ENCODE measurements at places on chromosomes 12 and 14.

- DNase-seq = no peak
Measured at GRCh38 chr12:115232455-115233156, 548.6 kb upstream of the TBX3 start.

GRCh38 chr14:96268431-96269358 is 12.7 kb downstream of the BDKRB1 start:
- DNase-seq = no peak

- DNase-seq = no peak
Measured at GRCh38 chr12:27085654-27086053, 3.3 kb upstream of the C12orf71 start.

GRCh38 chr12:26519462-26519861 is 313.5 kb downstream of the ITPR2 start:
- no peak for DNase-seq

GRCh38 chr12:29971446-29971845 is 187.7 kb upstream of the TMTC1 start:
- no peak for DNase-seq

DNA sequence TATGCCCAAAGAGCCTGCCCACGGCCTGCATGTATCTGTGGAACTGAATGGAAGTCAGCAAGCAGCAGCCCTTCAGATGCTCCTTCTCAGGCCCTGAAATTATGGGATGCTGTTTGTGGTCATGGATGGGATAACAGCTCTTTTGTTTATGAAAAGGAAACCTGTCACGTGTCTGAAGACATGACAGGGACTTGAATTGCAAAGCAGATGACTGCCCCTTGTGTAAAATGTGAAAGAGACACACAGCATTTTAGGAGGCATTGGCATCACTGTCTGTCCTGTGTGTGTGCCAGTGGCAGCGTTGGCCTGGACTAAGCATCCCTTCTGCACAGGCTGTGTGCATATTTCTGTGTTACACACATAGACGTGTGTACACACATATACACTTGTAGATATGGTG is 192.1 kb downstream of the VRK1 start:
- no peak for DNase-seq

DNA sequence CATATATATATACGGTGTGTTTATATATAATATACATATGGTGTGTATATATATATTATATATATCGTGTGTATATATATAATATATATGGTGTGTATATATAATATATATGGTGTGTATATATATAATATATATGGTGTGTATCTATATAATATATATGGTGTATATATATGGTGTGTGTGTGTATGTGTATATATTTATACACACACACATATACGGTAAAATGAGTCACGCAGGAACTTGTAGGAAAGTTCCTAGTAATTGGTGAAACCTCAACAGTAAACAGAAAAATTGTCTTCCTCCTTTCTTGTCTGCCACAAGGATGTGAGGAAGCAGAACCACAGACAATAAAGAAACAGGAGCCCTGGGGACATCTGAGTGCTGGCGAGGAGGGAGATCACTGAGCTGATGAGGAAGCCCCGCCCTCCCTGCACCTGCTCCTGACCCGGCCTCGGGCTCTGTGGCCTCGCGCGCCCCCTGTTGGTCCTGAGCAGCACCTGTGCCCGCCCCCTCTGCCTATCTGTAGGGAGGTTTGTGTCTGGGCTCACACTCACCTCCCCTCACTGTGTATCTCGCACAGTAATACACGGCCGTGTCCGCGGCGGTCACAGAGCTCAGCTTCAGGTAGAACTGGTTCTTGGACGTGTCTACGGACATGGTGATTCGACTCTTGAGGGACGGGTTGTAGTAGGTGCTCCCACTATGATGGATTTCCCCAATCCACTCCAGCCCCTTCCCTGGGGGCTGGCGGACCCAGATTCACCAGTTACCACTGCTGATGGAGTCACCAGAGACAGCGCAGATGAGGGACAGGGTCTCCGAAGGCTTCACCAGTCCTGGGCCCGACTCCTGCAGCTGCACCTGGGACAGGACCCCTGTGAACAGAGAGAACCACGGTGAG is 1079.4 kb downstream of the TMEM121 start:
- DNase-seq = no peak

- DNase-seq = peak; percentile 96
Measured at GRCh38 chr12:132904718-132905328, 17.4 kb upstream of the CHFR start.

DNA sequence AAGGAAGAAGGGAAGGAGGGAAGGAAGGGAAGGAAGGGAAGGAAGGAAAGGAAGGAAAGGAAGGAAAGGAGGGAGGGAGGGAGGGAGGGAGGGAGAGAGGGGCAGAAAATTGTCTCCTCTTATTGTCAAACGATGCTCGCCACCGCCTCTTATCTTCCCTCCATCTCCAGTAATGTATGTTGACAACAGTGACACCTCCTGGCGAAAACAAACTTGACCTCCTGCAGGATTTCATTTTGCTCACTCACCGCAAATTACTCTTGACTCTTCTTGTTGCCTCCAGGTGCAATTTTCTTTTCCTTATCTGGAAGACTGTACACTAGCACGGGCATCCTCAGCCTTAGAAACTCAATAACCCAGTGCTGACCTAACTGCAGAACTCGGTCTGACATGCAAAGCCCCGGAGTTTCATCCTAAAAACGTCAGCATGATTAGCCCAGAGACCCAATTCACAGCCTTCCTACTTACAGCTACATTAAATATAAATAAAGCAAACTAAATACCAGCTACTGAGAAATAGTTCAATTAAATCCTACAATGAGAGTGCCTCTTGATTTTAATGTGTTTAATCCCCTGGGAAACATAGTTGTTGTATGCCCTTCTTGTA is 512.4 kb upstream of the TMPO start:
- DNase-seq = peak; percentile 36

DNA sequence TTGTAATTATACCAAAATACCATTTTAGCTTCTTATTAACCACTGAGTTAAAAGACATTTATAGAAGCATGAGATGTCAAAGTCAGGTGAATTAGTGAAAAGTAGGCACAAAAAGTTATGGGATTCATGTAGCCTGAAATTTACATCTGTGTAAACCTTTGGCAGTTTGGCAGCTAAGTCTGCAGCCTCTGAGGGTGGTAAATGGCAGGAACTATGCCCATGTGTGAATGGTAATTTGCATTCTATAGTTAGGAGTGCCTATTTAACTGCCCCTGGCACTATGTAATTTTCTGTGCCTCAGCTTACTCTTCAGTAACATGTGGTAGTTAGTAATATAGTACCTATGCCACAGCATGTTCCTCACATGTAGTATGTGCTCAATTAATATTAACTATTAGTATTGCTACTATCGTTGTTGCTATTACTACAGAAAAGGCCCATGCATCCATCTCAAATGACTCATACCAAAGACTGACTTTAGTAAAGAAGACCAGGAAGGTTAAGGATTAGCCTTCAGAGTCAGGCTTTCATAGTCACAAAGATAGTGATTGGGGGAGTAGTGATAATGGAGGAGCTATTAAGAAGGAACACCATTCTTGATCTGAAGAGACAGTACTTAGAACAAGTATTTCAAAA is 258.7 kb upstream of the BTG1 start:
- no peak for DNase-seq

DNA sequence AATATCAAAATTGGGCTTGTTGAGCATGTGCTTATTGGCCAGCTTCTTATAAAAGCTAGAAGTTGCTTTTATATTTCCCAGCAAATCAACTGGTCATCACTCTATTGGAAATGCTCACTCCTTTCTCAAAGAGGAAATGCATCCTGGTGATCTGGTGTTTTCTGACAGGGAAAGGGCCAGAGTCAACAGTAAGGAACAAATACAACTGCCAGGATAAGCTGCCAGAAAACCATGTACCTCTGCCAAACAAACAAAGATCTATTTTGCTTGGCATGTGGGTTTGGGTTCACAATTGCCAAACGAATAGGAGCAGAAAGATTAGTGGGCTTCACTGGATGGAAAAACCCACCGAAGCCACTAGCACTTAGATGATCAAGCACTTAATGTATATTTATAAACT is 126.9 kb upstream of the PDZRN4 start:
- DNase-seq = no peak

- DNase-seq = no peak
Measured at GRCh38 chr14:105065280-105066228, at the start of gene GPR132. TSS of gene GPR132 (minus strand) at chr14:105065430. CDS start at chr14:105055420, 10,010 bp downstream.

DNA sequence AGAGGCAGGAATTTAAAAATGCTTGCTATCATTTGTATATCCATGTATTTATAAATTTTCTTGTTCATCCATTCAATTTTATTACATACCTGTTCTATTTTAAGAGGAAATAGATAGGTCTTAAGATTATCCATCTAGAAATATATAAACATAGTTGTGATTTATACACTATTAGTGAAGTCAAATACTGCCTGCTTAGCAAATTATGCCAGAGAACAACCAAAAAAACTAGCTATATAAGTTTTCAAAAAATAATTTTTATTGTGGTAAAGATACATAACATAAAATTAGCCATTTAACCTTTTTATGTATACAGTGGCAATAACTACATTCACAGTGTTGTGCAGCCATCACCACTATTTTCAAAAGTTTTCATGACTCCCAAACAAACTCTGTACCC is 237.3 kb downstream of the NPAS3 start:
- DNase-seq = no peak

DNA sequence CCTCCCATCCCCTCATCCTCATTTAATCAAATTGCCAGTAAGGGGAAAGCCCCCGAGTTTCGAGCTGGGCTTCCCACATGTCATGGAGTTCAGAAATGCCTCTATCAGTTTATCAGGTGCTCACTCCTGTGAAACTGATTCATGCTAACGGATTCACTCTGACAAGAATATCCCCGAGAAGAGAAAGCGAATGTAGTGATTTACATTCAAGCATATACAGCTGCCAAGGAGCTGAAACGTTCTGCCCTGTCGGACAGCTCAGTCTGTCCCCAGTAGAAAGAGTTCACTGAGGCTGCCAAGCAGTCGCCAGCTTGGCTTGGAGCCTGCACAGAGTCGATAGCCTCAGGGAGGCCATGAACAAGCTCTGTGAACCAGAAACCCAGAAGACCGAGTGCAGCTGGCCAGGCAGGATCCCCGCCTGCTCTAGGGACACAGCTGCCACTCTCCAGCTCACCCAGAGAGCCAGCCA is 88.4 kb downstream of the TMCC3 start:
- peak; percentile 21 for DNase-seq

DNA sequence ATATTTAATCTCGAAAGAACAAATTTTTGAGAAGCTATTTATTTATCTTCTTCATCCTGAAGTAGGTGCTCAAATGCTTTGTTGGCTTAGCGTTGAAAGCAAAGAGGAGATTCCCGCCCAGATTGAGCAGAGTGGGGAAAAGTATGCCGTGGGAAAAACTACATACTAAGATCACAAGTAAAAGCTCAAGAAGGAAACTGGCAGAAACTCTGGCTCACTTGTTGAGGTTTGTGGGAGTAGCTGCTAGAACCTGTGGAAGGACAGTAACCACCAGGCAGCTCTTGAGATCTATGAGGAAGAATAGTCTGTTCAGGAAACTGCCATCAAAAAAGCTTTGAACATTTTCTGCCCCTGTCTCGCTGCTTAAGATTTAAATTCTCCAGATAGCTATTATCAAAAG is 3.9 kb downstream of the MYRFL start:
- no peak for DNase-seq

GRCh38 chr12:76583301-76583700 is 23.7 kb upstream of the OSBPL8 start:
- DNase-seq = no peak

GRCh38 chr14:49189375-49189774 is 396.8 kb downstream of the RPS29 start:
- no peak for DNase-seq

- no peak for DNase-seq
Measured at GRCh38 chr12:52342781-52343490, 21.7 kb upstream of the KRT83 start.

DNA sequence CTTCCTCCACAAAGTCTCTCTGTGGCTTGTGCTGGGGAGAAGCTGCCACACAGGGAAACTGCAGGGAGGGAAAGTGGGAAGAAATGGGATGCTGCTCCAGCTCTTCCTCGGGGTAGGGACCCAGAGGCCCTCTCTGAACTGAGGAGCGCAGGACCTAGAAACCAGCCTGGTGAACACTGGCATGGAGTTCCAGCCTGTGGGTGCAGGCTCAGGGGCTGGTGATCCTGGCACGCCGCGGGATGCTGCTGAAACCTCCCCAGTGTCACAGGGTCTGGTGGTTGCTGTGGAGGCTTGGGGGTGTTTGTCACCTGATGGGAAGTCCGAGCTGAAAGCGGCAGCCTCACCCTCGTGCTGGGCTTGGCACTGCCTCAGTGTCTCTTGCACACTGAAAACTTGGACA is 5.2 kb upstream of the KRT75 start:
- DNase-seq = no peak

- DNase-seq = no peak
Measured at GRCh38 chr12:67986632-67987031, 2.6 kb upstream of the IFNG-AS1 start.

- no peak for DNase-seq
Measured at GRCh38 chr12:57158665-57159064, 11.2 kb upstream of the LRP1-AS start.

DNA sequence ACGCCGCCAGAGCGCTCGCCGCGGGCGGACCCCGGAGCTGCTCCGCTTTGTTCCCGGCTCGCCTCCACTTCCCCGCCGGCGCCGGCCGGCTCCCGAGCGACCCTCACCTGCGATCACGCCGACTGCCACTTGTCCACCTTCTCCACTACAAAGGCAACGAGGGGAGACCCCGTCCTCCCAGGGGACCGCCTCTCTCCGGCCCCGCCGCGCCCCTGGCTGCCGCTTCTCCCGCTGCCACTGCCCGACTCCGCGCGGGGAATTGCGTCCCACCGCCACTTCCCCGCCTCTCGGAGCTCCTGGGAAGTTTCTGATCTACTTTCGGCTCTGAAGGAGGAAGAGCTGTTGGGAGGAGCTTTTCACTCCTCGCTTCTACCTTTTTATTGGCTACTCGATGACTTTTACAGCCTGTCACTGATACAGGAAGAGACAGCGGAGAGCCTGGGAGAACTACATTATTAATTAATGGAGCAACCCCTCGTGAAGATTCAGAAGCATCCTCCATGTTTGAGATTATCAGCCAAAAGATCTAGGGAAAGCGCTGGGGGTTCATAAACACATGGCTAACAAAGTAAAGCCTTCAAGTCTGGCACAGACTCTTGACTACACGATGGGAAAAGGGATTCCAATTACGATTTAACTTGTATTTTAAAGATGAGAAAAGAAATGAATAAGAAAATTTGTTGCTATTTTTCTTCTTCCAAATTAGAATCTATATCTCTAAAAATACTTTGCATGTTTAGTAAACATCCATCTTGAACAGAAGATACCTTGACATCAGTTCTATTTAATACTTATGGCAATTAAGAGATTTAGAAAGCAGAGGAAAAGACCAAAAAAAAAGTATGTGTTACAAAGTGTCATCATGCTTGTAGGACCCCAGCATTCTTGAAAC is at the start of gene BAZ1A:
Gene BAZ1A (minus strand): TSS at position 330 of the 892 bp plus-strand sequence. CDS start 756 bp downstream, outside the sequence.
- DNase-seq = peak; percentile 83

GRCh38 chr12:5305425-5305824 is 126.5 kb upstream of the NTF3 start:
- DNase-seq = no peak

DNA sequence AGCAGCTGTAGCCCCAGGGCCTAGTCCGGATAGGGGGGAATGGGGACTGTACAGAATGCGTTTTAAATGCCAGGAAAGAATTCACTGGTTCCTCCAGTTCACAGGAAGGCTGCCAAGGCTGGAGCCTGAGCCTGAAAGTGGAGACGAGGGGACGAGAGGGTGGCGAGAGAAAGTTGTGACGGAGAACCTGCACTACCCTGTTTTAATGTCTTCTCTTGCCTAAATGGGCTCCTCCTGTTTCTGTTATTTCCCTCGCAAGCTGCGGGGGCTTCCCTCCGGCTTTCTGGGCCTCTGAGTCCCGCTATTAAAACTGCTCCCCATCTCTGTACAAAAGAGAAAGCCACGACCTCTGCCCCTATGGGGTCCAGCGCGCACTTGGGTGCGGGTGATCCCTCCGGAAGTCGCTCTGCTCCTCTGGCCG is 4.5 kb downstream of the C1QL4 start:
- no peak for DNase-seq

Measured in H7 (cell line).